Keratinocyte (primary cell): ENCODE measurements at places on chromosomes 3 and 15. TPM values are rescaled to one million over a fixed set of nuclear protein-coding genes. Genes with fewer than 3 reads are reported as not detected.
A peak's percentile ranks its signal among the peaks of the same experiment; 100 is the strongest.

DNA sequence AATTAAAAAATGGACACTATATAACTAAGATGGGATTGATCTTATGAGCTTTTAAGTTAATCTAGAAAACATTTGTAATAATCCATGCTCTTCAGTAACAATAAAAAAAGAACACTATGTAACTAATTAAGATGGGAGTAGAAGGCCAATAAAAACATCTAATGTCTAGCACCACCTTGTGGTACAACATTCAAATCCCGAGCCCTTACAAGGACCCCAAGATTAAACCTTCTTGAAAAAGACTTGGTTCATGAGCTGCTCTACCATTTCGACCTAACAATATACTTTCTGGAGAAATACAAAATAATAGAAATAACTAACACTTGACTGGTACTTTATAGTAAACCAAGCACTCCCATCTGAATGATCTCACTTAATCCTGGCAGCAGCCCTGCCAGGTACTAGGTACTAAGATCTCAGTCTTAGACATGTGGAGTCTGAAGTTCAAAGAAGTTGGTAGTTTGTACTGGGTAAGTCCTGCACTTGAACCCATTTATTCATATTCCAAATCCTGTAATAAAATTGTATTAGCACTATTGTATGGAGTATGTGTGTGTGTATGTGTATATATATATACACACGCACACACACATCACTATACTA, 21.8 kb downstream of the METTL6 start:
- DNase-seq: no peak
- H3K4me1 ChIP-seq: no peaks in the 10 kb centered on the region
- H3K27me3 ChIP-seq: no peaks in the 10 kb centered on the region
- no peak overlapping the region for H3K4me3 ChIP-seq
- H3K36me3 ChIP-seq: no peaks in the 10 kb centered on the region

DNA sequence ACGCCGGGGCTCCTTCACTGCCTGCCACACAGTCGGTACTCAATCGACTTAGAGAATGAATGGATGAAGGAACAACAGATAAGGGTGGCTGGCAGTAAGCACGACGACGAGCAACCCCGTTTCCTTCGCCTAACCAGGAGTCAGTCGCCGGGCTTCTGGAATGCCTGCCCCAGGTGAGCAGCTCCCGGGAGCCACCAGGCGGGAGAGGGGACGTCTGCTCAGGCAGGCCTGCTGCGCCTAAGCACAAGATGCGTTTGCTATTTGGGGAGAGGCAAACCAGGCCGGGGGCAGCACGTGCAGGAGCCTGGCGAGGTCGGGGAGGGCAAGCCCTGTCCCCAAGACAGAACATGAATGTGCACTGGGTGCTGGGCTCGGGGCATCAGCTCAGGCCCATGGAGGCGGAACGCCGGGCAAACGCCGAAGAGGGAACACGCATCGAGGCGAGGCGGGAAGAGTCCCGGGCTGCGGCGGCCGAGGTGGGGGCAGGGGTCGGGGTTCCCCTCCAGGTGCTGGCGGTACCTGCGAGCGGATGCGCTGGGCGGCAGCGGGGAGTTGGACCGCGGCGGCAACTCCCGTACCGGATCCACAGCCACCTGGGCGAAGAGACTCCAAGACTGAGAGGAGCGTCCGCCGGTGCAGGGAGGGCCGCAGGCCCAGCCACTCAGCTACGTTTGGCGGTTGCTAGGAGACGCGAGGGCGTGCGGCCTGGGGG, at the start of gene CFAP92:
Gene CFAP92 (minus strand): TSS at position 616 of the 712 bp plus-strand sequence. CDS start 772 bp downstream, outside the sequence.
- peak within 1 kb of the TSS; percentile 38 for H3K4me3 ChIP-seq
- H3K36me3 ChIP-seq: no peaks in the 10 kb centered on the region
- H3K27me3 ChIP-seq: peaks cover 3% of the 10 kb centered on the region

DNA sequence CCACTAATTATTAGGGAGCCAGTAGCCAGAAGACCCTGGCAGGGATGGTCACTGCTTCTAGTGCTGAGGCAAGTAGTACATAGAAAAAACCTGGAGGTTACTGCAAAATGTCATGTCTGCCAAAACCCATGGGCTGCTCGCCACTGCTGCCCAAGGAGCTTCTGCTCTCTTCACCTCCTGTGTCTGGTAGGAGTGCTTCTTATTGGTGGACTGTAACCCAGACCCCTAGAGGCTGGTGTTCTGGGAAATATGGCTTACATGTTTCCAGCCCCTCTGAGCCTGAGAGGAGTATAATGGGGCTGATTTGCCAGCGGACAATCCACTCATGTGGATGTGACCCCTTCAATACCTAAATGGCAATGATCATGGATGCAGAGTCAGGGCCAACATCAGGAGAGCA, 286.4 kb downstream of the EPHB1 start:
- H3K4me1 ChIP-seq: no peaks in the 10 kb centered on the region
- DNase-seq: no peak
- H3K4me3 ChIP-seq: no peak overlapping the region
- H3K36me3 ChIP-seq: no peaks in the 10 kb centered on the region

- H3K27me3 ChIP-seq: no peaks in the 10 kb centered on the region
- DNase-seq: no peak
- peaks cover 17% of the 10 kb centered on the region for H3K4me1 ChIP-seq
- H3K36me3 ChIP-seq: no peaks in the 10 kb centered on the region
Observed at GRCh38 chr3:99939876-99940275, 122.2 kb downstream of the CMSS1 start.

GRCh38 chr3:30924763-30925162, 30.3 kb upstream of the GADL1 start:
- no peak overlapping the region for H3K27ac ChIP-seq
- H3K4me3 ChIP-seq: no peak overlapping the region
- H3K4me1 ChIP-seq: no peaks in the 10 kb centered on the region
- no peak for DNase-seq

- no peak overlapping the region for H3K27ac ChIP-seq
- H3K4me3 ChIP-seq: no peak overlapping the region
- H3K36me3 ChIP-seq: peaks cover 8% of the 10 kb centered on the region
- H3K4me1 ChIP-seq: peaks cover 7% of the 10 kb centered on the region
Observed at GRCh38 chr3:52269776-52270175, 8.7 kb downstream of the WDR82 start.

GRCh38 chr3:169008776-169009358, 654.6 kb downstream of the MECOM start:
- no peak for DNase-seq
- H3K36me3 ChIP-seq: no peaks in the 10 kb centered on the region
- no peak overlapping the region for H3K4me3 ChIP-seq
- H3K27me3 ChIP-seq: no peaks in the 10 kb centered on the region

- no peak overlapping the region for H3K4me3 ChIP-seq
- H3K36me3 ChIP-seq: no peaks in the 10 kb centered on the region
- H3K27me3 ChIP-seq: no peaks in the 10 kb centered on the region
- no peak overlapping the region for H3K27ac ChIP-seq
Observed at GRCh38 chr15:83767741-83768140, 113.8 kb downstream of the ADAMTSL3 start.

The CORO2B gene
- 0.13 to 0.32 TPM (median 0.18 TPM) in 3 replicates for polyA plus RNA-seq
